ENCODE measurements at places on chromosomes 6 and 20.
A peak's percentile ranks its signal among the peaks of the same experiment; 100 is the strongest.

GRCh38 chr6:168624540-168624939, 183.6 kb downstream of the SMOC2 start:
- DNase-seq, result no peak

GRCh38 chr6:105795366-105795765, 290.8 kb upstream of the PRDM1 start:
- DNase-seq, result no peak

DNA sequence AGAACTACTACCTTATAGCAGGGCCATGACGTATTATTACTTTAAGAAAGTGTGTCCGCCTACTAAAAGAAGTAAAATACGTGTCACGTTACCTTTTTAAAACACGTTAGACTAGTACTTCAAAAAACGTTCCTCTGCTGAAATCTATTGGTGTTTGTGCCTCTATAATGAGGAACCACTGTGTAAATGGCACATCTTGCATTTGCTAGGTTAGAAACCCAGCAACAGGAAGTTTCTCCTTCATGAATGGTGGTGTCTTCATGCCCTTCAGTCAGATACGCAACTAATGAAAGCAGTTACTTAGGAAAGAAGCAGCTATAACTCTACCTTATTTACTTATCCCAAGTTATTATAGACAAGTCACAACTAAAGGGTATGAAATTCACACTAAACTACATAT, 343.5 kb downstream of the RNGTT start:
- DNase-seq, result no peak

DNA sequence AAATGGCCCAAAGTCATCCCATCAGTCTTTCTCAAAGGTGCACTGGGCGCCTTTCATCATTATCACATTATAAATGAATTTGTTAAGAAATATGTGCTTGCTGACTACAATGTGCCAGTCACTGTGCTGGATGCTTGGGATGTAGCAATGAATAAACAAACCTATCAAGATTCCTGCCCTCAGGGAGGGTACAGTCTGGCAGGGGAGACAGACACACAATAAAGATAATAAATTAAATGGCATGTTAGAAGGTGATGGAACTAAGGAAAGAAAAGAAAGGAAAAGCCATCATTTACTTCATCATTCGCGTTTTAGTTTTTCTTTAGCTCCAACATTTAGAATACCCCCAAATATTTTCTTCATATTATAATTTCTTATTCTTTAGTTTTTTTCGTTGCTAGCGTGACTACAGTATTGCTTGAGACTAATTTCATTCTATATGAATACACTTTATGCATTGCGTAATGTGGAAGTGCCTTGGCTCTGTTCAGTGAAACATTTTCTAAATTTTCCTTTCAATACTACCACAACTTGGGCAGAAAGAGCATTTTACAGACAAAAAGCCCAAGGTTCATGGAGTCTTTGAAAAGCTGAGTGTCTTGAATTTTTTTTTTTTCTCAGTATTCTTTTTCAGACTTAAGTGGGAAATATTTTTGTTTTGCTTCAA, 48.7 kb upstream of the CITED2 start:
- DNase-seq, result no peak

DNA sequence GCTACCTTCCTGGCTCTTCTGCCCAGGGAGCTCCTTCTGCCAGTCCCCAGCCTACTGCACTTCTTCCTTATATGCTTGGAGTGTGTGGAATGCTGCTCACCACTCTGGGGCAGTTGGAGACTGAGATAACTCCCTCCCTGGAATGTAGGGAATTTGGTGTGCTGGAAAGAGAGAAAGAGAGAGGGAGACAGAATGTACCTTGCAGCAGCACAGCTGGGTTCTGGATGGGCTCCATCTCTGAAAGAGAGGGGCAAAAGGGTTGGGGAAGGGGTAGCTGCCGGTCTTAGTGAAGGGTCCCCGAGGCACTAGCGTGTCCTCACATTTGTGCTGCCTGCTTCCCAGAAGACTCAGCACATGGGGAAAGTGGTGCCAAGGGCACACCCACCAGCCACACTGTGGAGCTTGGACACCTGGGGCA, 40.2 kb upstream of the DDR1 start:
- no peak for DNase-seq

DNA sequence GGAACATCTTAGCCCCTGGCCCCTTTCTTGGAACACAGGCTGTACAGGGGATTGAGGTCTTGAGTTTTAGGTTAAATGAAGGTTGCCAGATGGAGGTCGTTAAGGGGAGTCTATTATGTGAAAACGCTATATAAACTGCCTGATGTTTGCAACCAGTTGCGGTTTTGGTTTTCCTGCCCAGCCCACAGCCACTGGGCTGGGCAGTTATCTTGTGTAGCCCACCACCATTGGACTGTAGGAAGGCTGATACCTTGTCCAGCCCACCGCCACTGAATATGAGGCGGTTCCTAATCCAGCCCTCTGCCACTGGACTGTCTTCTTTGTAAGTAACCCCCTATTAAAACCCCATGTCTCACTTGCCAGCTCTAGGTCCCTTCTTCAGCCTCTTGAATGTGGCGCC, 42.3 kb upstream of the COL21A1 start:
- no peak for DNase-seq

- DNase-seq, result no peak
These were observed 29.3 kb downstream of the SRC start for GRCh38 chr20:37375227-37375626.

- DNase-seq, result peak; percentile 51
These were observed 159.2 kb downstream of the CD109 start for GRCh38 chr6:73854998-73855718.

DNA sequence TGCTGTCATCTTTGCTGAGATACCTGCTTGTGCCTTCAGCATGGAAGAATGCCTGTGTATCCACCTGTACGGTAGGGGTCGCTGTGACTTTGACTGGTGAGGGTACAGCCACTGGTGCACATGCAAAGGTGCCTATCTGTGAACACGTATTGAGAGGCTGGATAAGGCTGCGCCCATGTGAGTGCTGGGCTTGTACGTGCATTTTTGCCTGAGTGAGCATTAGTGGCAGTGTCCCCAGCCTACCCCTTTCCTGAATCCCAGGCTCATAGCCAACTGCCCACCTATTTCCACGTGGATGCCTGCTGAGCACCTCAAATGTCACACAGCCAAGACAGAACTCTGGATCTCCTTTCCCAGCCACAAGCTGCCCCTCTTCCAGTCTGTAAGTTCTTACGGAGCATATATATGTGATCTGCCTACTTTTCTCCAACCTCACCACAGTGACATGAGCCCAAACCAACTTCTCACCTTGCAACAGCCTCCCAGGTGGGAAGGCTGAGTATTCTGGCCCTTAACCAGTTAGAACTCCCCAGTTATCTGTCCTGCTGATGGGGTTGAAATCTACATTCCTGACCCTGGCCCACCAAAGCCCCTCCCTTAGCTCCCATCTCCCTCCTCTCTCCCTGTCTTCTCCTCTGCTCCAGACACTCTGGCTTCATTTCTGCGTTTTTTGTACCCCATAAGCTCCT, 1.1 kb upstream of the SLC2A10 start:
- no peak for DNase-seq

GRCh38 chr6:101608703-101609102, 215.2 kb downstream of the GRIK2 start:
- no peak for DNase-seq

DNA sequence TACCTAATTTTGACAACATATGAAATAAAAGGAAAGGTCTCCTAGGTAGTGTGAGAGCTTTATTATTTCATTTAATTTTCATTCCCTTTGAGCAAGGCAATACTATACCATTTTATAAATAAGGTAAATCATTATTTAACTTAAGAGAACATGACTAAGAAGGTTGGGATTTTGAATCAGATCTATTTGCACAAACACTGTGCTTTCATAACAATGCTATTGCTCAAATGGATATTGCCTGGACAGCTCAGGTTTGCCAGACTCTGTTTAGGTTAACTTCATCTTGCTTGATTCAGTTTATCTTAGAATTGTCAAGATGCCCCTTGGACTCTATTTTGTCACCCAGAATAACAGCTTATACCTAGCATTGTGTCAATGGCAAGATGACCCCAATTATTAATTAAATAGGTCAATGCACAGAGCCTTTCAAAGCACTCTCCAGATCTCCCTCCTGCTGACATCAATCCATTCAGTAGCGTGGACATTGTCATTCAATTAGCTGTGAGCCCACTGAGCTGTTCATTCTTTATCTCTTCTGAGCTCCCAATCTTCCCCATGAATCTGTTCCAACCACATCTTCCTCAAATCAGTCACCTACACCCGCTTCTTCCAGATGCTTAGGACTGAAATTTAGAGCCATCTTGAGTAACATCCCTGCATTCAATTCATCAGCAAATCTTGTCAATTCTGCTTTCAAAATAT, 42.1 kb upstream of the TMEM30A start:
- no peak for DNase-seq

DNA sequence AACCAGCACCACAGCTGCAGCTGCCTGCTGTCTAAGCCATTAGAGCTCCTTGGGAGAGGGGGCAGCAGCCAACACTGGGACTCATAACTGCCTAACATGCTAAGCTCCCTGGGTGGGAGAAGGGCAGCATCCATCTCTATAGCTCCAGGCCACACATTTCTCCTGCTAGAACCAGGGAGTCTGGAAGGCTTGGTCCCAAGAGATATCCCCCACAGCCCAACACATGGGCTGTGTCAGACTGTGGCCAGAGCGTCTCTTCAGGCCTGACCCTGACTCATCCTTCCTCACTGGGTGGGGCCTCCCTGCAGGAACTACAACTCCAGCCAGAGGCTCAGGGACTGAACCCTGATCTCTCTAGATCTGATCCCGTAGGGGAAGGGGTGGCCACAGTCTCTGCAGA, 411.1 kb downstream of the HDGFL1 start:
- no peak for DNase-seq

- no peak for DNase-seq
These were observed 34.8 kb downstream of the CTNNBL1 start for GRCh38 chr20:37728635-37728983.

- DNase-seq, result no peak
These were observed 33.7 kb upstream of the SUMO4 start for GRCh38 chr6:149366267-149366921.

DNA sequence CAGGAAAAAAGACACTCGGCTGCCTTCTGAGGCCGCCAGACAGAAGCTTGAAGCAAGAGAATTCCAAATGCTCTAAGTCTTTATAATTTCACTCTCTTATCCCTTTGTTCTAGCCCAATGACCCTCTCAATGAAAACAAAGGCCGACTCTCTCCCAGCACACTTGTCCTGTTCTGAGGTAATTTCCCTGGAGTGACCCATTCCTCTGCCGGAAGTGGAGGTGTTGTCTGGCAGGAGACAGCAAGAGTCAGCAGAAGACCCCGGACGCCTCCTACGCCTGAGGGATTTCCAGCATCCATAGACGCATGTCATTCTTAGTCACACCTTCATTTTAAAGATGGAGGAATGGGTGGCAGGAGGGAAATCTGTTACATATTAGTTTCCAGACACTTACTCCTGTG, 110.3 kb downstream of the SOD2 start:
- DNase-seq, result no peak

- no peak for DNase-seq
These were observed 71.3 kb downstream of the SULF2 start for GRCh38 chr20:47713878-47714450.

DNA sequence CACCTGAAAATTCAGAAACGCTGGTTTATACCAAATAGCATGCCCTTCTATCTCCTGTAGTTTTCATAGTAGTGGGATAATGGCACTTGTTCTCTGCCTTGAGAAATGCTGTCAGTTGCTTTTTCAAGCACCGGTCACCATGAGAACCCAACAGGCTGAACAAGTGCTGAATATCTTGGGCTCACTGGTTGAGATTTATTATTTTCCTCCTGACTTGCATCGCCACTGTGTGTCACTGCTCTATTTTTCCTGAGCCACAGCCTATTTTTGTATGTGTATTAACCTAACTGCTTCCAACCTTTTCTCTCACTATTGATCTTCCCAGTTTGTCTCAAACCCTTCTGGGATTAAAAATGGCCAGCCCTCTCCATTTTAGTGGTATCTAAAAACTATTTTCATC, 71.9 kb downstream of the OPN5 start:
- no peak for DNase-seq

DNA sequence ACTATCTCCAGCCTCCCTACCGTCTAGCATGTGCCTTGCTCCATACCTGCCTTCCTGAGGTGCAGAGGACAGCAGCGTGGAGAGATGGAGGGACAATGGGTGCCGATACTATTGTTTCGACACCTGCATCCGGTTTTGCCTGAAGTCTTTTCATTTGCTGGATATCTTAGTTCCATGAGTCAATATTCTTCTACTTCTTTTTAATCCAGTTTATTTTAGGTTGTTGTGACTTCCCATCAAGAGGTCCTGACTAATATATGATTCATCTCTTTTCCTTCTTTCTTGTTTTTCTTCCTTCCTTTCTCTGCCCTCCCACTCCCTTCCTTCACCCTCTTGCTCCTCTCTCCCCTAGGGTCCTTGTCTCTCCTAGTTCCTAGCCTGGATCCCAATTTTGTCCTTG, 91.4 kb downstream of the CDH26 start:
- no peak for DNase-seq

- no peak for DNase-seq
These were observed 266.9 kb upstream of the ARID1B start for GRCh38 chr6:156510242-156510641.

DNA sequence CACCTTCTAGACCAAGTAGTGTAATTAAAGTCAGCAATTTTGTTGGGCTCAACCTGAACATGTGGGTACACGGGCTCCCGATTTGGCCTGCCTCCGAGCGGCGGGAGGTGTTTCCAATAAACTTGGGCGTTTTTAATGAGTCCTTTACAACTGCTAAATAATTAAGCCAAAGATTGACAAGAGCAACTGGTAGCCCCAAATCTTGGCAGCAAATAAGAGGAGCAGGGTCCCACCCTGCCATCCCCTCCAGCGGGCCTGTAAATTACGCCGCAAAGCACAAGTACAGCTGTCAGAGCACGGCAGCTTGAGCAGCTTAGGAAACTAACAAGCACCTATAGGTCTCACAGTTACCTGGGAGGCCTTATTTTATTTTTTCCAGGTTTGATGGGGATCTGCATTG, 217.1 kb downstream of the BMP7 start:
- no peak for DNase-seq

- DNase-seq, result no peak
These were observed 69.0 kb downstream of the ID4 start for GRCh38 chr6:19906171-19906570.

DNA sequence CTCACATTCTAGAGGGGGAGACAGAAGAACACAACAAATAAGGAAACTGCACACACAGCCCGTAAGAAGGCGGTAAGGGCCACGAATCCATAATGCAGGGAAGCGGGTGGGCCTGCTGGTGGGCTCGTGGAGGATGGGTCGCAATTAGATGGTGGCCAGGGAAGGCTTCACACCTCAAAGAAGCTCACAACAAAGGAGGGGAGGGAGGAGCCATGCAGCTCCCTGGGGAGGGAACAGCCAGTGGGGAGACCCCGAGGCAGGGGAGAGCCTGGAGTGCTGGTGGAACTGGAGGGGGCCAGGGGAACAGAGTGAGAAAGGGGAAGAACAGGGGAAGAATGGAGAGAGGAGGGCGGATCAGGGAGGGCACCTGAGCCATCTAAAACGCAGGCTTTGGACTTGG, 13.4 kb downstream of the SRC start:
- no peak for DNase-seq

- peak; percentile 75 for DNase-seq
These were observed 84.3 kb downstream of the ZHX3 start for GRCh38 chr20:41232973-41233926.

Measured in kidney capillary endothelial cell (primary cell).